ENCODE measurements at places on chromosomes 2 and 18.

DNA sequence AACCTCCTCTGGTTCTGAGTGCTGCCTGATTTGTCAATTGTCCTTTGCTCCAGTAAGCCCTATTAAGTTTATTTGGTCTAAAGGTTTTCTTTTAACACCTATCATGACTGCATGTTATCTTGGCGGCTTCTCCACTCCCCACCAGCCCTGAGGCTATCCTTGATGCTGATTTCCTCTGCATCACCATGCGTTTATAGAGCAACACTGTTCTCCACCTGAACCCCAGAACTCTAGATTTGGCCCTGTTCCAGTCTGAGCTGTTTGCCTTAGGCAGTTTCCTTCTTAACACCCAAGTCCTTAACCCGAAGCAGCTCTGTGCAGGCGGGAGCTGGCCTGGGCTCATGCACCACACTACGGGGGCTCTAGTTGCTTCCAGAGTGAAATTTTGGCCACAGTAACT lies 98.2 kb upstream of the NPAS2 start:
- no peak for DNase-seq

DNA sequence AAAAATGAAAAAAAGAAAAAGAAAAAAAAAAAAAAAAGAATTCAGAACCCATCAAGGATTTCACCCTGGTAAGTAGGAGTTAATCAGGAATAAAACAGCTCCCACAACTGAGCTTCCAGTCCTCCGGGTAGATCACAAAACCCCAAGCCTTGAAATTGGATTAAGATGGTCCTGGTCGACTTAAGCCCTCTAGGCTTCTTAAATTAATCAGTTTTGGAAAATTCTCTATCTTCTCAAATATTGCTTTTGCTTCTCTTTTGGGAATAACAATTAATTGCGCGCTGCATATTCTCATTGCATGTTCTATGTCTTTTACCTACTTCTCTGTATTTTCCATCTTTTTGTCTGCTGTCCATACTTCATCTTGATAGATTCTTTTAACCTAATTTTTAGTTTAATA lies 348.0 kb upstream of the MEX3C start:
- no peak for DNase-seq

GRCh38 chr18:33757037-33757436 lies 179.0 kb downstream of the ASXL3 start:
- DNase-seq = no peak

- DNase-seq = no peak
Measured at GRCh38 chr18:26656431-26656943, 108.1 kb upstream of the KCTD1 start.

DNA sequence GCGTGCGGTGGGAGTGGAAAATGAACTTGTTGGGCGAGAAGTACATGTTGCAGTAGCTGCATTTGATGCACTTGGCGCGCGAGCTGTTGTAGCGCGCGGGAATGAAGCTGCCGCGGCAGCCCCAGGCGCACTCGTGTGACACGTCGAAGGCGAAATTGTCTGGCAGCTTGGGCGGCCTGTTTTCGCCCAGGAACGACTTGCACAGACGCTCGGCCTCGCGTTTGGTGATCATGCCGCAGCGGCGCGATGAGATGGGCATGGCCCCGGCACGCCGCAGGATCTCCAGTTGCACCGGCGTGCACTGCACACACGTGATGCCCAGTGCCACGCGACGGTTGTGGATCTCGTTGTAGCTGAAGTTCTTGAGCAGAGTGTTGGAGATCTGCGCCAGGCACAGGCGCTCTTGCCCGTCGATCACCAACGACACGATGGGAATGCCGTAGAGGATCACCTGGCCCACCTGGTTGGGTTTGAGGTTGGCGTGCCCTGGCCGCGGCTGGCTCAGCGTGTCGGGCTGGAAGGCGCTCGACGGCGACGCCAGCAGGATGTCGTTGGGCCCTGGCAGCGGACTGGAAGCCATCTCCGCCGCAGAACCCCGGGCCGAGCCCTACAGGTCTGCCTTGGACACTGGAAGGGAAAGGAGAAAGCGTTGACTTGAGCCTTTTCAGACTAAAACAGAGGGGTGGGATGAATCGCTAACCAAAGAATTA lies 2.7 kb downstream of the SKOR2 start:
- no peak for DNase-seq

DNA sequence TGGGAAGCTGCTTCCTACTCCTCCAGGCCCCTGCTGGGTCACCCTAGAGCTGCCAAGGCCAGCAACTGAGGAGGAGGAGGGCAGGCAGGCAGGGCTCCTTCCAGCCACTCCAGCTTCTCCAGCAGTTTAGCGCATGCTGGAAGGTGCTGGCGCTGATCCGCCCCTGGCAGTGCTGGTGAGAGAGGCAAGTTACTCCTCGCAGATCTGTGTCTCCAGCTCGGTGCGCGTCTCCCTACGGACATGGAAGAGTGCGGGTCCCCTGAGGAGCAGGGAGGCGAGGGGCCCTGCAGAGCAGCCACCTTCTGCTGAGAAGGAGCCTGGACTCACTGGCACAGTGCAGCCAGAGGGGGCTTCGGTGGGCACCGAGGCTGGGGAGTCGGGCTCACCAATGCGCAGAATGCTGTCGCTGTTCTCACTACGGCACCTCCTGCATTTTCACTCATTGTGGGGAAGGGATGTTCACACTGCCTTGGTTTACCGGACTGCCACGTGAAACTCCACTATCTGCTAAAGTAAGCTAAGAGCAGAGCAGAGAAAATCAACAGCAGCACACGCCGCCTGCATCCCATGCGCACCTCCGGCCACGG lies 206.0 kb downstream of the HDAC4 start:
- no peak for DNase-seq

DNA sequence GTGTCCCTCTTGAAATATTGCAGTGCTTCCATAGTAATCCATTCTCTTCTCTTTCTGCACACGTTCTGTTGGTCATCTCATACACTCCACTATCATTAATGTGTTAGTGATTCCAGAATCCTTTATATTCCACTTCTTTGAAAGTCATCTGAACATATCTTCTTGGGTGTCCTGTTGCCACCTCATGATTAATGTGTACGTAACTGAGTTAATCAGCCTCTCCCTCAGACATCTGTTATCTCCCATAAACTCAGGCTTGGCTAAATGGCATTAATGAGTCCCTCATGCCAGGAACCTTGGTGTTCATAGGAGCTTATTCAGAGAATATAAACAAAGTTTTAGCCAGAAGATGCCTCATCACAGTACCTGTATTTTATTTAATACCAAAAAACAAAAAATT lies 126.4 kb downstream of the NCOA1 start:
- DNase-seq = no peak

GRCh38 chr2:204234879-204235278 lies 298.3 kb downstream of the ICOS start:
- no peak for DNase-seq

DNA sequence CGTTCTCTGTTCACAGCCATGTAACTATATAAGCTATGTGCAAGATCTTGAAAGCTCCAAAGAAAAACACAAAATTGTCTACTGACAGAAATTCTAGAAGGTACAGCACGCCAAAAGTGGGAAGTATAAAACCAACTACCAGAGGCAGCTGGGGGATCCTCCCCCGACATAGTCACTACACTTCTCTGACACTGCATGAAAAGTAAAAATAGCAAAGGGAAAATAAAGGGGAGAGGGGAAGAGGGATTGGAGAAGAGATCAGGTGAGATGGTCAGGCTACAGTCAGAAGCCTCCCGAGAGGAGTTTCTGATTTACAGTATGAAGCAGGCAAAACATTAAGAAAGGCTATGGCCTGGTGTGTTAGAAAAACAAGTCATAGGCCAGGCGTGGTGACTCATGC lies 39.8 kb upstream of the PCBP1 start:
- DNase-seq = no peak

DNA sequence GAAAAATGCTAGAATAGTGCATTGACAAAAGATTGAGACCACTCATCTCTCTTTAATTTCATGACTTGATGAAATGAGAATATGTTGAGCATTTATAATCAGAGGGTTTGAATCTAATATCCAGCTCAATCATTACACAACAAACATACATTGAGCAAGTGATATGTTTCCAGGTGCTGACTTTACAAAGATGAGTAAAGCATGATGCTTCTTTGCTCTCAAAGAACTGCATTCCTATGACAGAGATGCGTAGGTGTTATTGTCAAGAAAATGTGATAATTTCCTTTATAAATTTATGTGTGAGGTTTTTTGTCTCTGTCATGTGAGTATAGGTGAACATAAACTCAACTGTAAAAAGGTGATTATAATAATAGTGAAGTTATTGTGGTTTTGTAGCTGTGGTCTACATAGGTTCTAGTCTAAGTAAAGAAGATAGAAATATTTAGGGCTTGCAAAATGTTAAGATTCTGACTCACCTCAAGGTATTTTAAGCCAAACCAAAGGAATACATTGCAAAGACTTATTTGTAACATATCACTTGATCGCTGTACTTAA lies 389.8 kb downstream of the GALNT13 start:
- no peak for DNase-seq

DNA sequence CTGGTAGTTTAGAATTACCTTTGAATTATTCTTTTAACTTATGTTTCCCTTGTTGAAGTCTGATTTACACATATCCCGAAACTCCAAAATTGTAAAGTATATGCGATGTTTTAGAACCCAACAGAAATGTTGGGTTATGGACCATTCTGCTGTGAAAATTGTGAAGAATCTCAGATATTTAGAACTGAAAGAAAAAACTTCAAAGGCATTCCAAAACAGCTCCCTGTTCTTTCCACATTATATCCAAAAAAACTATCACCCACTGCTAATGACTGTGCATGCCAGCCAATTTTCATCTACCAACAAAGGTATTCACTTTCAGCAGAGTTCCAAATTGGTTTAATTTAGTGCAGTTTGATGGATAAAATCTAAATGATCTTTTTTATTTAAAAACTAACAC lies 21.5 kb upstream of the PDE1A start:
- DNase-seq = no peak

DNA sequence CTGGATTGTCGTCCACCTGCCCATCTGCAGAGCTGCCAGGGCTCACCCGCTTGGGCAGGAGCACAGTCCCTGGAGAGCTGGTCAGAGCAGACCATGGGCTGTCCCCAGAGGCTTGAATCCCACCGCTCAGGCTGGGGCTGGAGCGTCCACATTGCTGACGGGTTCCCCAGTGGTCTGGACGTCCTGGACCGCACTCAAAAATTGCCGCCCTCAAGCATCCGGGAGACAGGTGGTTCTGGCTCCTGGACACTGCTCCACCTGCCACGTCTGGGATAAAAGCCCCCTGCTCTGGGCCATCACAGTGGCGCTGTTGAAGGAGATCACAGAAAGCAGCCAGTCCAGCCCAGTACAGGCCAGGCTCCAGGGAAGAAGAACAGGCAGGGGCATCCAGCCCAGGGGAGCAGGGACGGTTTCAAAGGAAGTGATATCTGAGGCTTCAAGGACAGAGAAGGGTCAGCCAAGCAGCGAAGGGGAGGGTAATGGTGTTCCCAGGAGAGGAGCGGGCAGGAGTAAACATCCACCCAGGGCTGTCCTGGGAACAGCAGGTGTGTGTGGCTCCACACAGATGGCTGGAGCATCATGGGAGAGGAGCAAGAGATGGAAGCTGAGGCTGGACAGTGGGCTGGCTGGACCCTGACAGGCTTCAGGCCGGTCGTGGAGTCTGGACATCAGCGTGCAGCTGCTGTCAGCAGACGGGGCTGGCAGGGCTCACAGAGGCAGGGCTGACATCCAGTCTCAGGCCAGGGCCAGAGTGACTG lies 21.9 kb upstream of the ID2 start:
- DNase-seq = no peak

DNA sequence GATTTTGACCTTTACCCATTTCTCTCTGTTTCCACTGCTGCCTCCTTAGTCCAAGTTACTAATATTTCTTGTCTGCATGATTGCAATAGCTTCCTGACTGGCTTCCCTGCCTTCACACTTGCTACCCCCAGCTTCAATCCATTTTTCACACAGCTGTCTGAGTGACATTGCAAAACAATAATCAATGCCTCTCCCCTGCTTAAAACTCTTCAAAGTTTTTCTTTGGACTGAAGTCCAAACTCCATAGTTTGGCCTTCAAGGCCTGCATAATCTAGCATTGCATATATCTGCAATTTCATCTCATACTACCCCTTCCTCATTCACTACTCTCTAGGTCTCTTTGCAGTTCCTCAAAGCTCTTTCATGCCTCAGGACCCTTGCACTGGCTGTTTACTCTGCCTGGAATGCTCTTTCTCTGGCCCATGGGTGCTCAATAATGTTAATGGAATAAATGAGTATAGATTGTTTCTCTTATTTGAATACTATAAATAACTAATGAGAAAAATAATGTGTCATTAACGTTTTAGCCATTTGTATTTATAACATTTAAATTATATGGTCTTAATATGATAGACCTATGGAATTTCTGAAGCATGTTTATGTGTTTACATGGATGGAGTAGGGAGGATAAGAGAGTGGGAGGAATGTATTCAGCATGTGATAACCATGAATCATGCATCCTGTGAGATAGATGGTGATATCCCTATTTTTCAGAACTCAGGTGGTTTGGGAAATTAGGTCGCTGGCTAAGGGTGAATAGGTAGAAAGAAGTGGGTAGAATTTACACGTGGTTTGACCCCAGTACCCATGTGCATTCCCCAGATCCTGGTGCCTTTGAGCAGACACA lies 5.7 kb upstream of the TMEM178A start:
- no peak for DNase-seq

DNA sequence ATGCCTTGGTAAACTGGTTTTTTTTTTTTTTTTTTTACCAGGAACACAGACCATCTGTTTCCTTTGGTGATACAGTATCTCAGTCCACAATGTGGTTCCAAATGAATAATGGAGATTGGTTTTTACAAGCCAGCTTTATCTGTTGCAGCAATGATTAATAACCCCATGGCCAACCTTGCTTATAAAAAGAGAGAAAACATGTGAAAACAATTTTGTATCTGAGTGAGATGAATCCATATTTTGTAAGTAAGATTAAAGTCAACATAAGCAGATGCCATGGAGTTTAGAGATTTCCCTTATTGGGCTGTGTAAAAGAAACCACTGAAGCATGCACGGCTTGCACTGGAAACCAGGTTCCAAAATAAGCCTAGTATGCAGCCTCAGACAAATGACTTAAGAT lies 108.6 kb upstream of the CNTNAP5 start:
- DNase-seq = no peak

- peak; percentile 45 for DNase-seq
Measured at GRCh38 chr2:186590759-186591505, 1.1 kb downstream of the ITGAV start.

DNA sequence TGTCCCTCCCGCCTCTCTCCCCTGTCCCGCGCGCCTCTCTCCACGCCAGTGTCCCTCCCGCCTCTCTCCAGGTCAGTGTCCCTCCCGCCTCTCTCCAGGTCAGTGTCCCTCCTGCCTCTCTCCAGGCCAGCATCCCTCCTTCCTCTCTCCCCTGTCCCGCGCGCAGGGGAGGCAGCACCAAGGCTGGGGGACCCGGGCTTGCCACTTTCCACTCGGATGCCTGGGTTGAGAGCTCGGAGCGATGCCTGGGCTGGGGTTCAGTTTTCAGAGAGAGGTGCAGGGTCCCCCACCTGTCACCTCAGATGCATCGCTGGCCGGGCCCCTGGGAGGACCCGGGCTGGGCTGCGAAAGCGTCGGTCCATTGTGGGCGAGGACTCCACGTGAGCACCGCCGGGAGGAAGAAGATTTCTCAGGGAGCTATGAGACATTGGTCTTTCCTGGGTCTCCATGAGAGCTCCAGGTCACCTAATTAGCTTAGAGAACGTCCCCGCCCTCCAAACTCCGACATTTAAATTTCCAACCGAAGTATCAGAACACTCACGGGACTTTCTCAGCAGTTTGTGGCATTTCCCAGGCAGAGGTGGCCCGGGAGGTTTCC lies 2.1 kb downstream of the FBLN7 start:
- DNase-seq = no peak

- no peak for DNase-seq
Measured at GRCh38 chr18:77132369-77133050, at the start of gene MBP. Gene MBP (minus strand): TSS chr18:77132783. CDS start chr18:77105261, 27,522 bp downstream.

- DNase-seq = no peak
Measured at GRCh38 chr2:241659150-241659739, 21.8 kb downstream of the ATG4B start.

- no peak for DNase-seq
Measured at GRCh38 chr2:51597086-51597485, 565.2 kb upstream of the NRXN1 start.

Measured in right renal cortex interstitium (tissue), 3 donors.